ENCODE measurements at places on chromosomes 3 and 15. TPM values are rescaled to one million over a fixed set of nuclear protein-coding genes. Genes with fewer than 3 reads are reported as not detected.

DNA sequence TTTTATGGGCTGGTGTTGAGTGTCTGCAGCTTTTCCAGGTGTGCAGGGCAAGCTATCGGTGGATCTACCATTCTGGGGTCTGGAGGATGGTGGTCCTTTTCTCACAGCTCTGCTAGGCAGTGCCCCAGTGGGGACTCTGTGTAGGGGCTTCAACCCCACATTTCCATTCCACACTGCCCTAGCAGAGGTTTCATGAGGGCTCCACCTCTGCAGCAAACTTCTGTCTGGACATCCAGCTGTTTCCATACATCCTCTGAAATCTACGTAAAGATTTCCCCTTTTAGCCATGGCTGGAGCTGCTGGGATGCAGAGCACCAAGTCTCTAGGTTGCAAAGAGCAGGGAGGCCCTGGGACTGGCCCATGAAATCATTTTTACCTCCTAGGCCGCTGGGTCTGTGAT lies 11.6 kb downstream of the RFX7 start:
- no peaks in the 10 kb centered on the region for H3K27me3 ChIP-seq
- H3K4me3 ChIP-seq = no peak overlapping the region
- peaks cover 4% of the 10 kb centered on the region for H3K36me3 ChIP-seq
- no peak for DNase-seq
- H3K27ac ChIP-seq = no peak overlapping the region

DNA sequence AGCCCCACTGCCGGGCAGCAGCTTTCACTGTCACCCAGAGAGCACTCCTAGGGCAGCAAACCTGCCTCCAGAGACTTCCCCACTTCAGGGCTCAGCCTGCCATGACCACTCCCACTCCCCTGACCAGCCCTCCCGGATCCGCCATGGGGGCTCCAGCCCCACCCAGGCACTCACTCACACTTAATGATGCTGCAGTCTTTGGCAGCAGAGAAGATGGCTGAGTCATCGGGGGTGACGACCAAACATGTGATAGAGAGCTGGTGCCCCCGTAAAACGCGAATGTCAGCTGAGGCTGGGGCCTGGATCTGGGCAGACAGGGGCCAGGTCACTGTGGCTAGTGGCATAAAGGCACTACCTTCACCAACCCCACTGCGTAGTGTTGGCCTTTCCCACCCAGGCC lies 4.7 kb downstream of the RRP9 start:
- no peak overlapping the region for H3K4me3 ChIP-seq
- H3K27me3 ChIP-seq = no peaks in the 10 kb centered on the region
- DNase-seq = no peak
- H3K4me1 ChIP-seq = no peaks in the 10 kb centered on the region
- no peak overlapping the region for H3K27ac ChIP-seq

DNA sequence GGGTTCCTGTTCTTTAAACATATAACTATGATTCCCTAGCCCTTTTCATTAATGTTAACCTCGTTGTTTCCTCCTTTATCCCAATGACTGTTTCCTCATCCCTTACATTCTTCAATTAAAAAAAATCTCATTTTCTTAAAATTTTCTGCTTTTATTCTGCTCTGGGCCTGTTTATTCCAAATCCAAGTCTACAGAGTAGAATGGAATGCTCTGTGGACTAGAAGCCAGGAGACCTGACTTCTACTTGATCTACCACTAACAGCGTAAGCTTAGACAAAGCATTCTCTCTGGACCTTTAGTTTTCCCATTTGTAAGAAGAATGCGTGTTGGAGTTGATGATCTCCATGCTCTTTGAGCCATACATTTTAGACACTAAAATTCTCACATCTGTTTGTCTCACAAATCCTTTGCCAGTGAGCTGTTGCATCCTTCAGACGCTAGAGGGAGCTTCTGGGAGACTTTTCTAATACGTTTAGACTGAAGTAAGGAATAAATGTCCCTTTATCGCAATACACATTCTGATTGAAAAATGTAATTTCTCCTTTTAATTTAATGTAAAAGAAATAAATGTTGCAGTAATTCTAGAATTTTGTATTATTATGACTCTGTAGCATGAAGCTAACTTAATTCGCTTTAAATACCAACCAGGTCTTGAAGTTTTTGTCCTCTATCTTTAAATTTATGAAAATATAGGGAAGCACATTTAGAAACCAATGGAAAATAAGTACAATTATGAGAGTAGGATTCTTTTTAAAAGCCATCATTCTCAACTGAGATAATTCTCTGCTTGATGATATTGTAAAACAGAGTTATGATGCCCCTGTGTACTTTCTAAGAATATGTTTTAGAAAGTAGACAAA lies 21.7 kb upstream of the GMNC start:
- no peaks in the 10 kb centered on the region for H3K4me1 ChIP-seq
- H3K4me3 ChIP-seq = no peak overlapping the region
- no peak overlapping the region for H3K27ac ChIP-seq
- no peak for DNase-seq
- H3K36me3 ChIP-seq = no peaks in the 10 kb centered on the region

- H3K27me3 ChIP-seq = no peaks in the 10 kb centered on the region
- H3K36me3 ChIP-seq = no peaks in the 10 kb centered on the region
- DNase-seq = no peak
- no peak overlapping the region for H3K27ac ChIP-seq
- no peaks in the 10 kb centered on the region for H3K4me1 ChIP-seq
Observed at GRCh38 chr3:155418407-155418806, 124.9 kb upstream of the STRIT1 start.

DNA sequence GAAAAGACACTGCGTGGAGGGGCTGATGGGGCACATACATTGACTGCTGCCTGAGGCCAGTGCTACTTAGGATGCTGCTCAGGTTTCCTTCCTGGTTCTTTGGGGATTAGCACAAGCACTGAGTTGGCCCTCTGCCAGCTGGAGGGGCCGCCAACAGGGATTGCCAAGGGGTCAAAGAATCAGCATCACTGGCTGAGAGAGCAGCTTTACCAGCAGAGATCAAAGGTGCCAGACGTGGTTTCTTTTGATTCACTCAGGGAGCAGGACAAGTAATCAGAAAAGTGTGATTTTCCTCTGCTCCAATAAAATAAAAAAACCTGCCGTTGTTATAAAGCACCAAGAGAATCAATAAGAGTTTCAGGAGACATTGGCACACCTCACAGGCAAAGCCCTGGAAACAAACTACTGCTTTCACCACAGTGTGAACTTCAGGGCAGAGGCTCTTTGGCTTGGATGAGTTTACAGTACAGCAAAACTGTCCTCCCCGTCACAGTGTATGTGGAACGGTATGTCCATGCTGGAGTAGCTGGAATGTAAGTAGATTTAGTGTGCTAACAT lies 45.8 kb upstream of the FSIP1 start:
- peaks cover 2% of the 10 kb centered on the region for H3K27me3 ChIP-seq
- no peak overlapping the region for H3K4me3 ChIP-seq
- no peak overlapping the region for H3K27ac ChIP-seq
- no peaks in the 10 kb centered on the region for H3K36me3 ChIP-seq
- H3K4me1 ChIP-seq = no peaks in the 10 kb centered on the region

GRCh38 chr3:129023909-129024308 lies 22.8 kb downstream of the EFCC1 start:
- H3K27ac ChIP-seq = no peak overlapping the region
- no peak overlapping the region for H3K4me3 ChIP-seq
- DNase-seq = no peak
- H3K4me1 ChIP-seq = peaks cover 5% of the 10 kb centered on the region

DNA sequence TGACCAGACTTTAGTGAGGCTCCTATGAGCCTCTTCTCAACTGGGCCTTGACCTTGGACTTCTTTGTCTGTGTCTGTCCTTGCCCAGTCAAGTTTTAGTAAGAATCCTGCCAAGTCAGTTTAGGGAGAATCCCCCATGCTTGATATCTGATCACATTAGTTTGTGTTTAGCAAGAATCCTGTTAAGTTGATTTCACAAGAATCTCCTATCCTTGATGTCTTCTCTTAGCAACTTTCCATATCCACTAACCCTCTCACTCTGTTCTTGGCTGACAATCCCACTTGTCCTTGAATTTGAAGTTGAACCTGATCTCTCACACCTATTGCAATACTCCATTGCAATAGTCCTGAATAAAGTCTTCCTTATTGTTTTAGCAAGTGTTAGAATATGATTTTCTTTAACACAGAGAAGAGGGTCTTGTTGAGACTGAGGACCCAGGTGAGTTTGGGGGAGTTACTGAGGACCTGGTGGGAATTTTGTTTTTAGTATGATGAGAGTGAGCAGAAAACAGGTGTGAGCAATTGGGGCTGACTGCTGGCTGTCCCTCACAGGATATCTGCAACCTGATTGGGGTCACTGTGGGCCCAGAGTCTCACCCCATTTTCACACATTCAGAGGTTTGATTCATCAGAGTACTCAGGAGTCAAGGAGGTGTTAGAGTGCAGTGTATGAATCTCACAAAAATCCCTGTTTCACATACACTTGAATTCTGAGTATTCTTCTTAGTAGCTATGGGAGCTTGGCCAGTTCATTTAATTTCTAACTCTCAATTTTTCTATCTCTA lies 39.9 kb upstream of the TNFAIP8L3 start:
- no peaks in the 10 kb centered on the region for H3K36me3 ChIP-seq
- no peaks in the 10 kb centered on the region for H3K27me3 ChIP-seq
- no peak for DNase-seq
- no peak overlapping the region for H3K4me3 ChIP-seq

DNA sequence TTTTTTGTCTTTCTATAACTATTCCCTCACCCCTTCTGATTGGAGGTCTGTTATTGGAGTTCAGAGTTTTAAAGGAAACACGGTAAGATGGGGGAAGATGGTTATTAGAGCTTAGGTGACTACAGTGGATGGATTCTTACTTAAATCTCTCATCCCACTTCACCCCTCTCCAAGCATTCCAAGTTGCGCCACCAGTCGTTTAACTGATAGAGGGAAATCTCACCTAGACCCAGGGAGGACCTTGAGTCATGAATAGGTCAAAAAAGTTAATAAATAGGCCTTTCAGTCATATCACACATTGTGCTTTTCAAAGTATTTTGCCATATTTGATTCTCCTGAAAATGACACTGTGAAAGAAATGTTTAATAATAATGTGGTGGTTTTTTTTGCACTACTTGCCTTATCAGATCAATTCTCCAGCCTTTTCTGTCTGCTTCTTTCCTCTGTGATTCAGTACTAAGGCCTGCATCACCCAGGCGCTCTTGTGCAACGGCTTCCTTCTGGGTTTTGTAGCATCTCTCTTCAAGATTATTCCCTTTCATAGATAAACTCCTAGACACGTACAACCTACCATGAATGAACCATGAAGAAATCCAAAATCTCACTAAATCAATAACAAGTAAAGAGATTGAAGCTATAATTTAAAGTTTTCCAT lies 100.4 kb upstream of the TGFBR2 start:
- H3K27me3 ChIP-seq = no peaks in the 10 kb centered on the region
- no peaks in the 10 kb centered on the region for H3K36me3 ChIP-seq
- no peak overlapping the region for H3K27ac ChIP-seq
- no peak overlapping the region for H3K4me3 ChIP-seq
- peaks cover 23% of the 10 kb centered on the region for H3K4me1 ChIP-seq

DNA sequence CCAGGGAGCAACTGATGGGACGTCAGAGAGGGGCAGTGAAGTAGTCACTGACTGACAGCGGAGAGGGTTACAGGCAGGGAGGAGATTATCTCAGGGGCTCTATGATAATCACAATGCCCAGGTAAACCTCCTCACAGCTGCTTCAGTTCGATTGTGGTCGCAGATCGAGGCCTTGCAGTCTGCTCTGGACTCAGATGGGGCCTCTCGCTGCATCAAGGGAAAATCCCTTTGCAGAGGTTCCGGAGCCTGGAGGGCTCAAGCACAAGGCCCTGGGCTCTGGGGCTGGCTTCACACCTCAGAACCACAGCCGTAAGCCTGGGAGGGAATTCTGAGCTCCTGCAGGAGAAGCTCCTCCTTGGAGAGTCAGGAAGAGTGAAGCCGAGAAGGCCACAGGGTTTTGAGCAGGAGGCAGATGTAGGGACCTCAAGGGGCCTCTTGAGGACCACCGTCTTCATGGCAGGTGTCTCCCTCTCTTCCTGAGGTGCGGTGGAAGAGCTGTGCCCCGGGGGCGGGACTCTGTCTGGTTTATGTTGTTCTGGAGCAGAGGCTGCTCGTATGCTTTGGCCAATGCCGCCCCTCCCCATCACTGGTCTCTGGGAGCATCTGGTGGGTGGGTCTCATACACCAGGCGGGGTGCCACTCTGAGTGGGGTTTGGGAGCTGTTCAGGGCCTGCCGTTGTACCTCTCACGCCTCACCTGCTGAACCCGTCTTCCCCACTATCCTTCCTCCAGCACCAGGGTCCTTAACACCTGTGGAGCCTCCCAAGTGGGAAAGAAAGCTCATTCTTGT lies 19.5 kb upstream of the SNRPA1 start:
- no peak overlapping the region for H3K27ac ChIP-seq
- H3K36me3 ChIP-seq = no peaks in the 10 kb centered on the region
- no peak overlapping the region for H3K4me3 ChIP-seq
- DNase-seq = no peak
- no peaks in the 10 kb centered on the region for H3K4me1 ChIP-seq

DNA sequence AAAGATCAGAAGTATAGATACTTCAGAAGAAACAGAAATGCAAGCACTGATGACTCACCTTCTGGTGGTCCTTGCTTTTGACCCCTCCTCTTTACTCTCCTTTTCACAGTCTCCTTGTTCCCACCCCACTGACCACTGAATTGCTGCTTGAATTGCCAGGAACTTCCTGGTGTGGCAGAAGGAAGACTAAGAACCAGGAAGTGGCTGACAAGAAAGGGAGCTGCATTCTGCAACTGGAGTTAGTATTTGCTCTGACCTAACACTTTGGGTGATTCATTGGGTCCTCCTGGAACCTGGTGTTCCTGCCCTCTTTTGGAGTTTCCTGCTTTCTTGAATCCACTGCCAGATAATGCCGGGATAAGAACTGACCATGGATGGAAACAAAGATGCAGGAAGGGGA lies 23.0 kb downstream of the KY start:
- no peak overlapping the region for H3K4me3 ChIP-seq
- no peak for DNase-seq
- H3K27me3 ChIP-seq = no peaks in the 10 kb centered on the region
- no peak overlapping the region for H3K27ac ChIP-seq
- no peaks in the 10 kb centered on the region for H3K36me3 ChIP-seq

- DNase-seq = no peak
- H3K36me3 ChIP-seq = no peaks in the 10 kb centered on the region
- no peak overlapping the region for H3K27ac ChIP-seq
- no peaks in the 10 kb centered on the region for H3K4me1 ChIP-seq
Observed at GRCh38 chr3:131435000-131435399, 53.4 kb downstream of the NUDT16 start.

GRCh38 chr3:118080889-118081288 lies 953.8 kb downstream of the IGSF11 start:
- no peak for DNase-seq
- no peak overlapping the region for H3K27ac ChIP-seq
- no peak overlapping the region for H3K4me3 ChIP-seq
- no peaks in the 10 kb centered on the region for H3K36me3 ChIP-seq
- no peaks in the 10 kb centered on the region for H3K4me1 ChIP-seq

A4GNT gene
- polyA plus RNA-seq = not detected

THAP10 gene
- 5.2 TPM for polyA plus RNA-seq

ZNF502 gene
- polyA plus RNA-seq = 1.5 TPM

RTP2 gene
- polyA plus RNA-seq = not detected

LRTM1 gene
- polyA plus RNA-seq = not detected

SCAMP5 gene
- polyA plus RNA-seq = 2.0 TPM

HTR3E gene
- polyA plus RNA-seq = not detected

GRK7 gene
- 0.05 TPM for polyA plus RNA-seq

TTLL13 gene
- not detected for polyA plus RNA-seq

Data from GM12878 (cell line).